DMS79 treated with DMSO at 0.1 percent for 48 hours (cell line): ENCODE measurements at places on chromosomes 1 and 21.
A peak's percentile ranks its signal among the peaks of the same experiment; 100 is the strongest.

GRCh38 chr1:156877433-156878170 is 15.9 kb upstream of the PEAR1 start:
- DNase-seq, result no peak

GRCh38 chr21:28590676-28591075 is 402.0 kb downstream of the LTN1 start:
- DNase-seq, result no peak

DNA sequence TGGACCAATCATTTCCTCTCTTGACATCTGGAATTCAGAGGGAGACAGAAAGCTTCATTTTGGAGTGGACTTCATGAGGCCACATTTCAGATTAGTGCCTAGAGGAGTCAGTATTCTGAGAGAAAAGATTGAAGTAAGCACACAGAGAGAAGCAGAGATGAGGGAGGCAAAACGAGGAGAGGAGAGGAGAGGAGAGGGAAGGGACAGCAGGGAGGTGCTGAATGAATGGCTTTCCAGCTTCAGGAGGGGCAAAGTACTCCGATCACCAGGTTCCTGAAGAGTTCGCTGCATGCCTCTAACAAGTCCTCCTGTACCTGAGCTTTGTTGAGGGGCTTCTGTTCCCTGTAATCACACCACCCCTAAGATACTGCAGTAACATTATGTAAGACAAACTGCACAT is 76.0 kb downstream of the NRIP1 start:
- no peak for DNase-seq

DNA sequence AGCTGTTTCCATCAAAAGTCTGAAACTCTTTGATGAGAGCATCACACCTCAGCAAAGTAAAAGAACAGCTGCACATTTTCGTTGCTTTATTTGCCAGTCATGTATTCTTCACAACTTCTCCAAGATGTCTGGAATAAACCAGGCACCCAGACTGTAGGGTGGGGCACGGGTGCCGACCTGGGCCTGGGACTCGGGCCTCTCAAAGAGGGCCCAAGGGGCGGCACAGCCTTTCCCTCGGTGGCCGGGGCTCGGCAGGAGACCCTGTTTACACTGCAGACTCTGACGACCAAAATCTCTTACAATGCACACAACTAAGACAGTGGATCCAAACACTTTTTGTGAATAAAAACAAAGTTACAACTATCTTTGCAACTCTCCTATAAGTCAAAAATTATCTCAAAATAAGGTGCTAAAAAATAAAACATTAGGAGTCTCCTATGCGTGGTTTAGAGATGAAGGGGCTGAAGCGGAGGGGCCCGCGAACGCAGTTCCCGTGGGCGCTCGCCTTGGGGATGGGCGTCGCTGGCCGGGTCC is 696 bp downstream of the LSS start:
- DNase-seq, result no peak

DNA sequence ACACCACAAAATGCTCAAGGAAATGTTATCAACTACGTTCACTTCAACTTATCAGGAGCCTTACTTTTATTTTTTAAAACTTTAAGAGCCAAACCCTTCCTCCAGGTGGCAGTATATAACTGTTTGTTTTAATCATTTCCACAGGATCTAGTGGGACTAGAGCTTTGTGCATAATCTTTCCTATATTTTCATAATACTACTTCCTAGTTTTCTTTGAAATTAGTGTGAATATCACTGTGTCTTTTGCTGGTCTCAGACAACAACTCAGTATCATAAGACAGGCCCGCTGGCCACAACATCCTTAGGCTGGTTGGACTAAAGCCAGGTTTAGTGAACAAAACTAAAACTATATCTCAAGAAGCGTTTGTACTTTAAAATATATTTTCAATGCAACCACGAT is 145.5 kb downstream of the TIAM1 start:
- DNase-seq, result peak; percentile 52

GRCh38 chr1:66542811-66543767 is 9.1 kb downstream of the SGIP1 start:
- DNase-seq, result peak; percentile 91

GRCh38 chr21:34835526-34835925 is 166.7 kb downstream of the CLIC6 start:
- no peak for DNase-seq

- DNase-seq, result no peak
These were observed 20.7 kb upstream of the CLIC4 start for GRCh38 chr1:24724345-24725208.

- no peak for DNase-seq
These were observed 15.9 kb downstream of the RAP1A start for GRCh38 chr1:111635324-111636009.

GRCh38 chr1:230191079-230191804 is 124.2 kb downstream of the GALNT2 start:
- DNase-seq, result no peak

DNA sequence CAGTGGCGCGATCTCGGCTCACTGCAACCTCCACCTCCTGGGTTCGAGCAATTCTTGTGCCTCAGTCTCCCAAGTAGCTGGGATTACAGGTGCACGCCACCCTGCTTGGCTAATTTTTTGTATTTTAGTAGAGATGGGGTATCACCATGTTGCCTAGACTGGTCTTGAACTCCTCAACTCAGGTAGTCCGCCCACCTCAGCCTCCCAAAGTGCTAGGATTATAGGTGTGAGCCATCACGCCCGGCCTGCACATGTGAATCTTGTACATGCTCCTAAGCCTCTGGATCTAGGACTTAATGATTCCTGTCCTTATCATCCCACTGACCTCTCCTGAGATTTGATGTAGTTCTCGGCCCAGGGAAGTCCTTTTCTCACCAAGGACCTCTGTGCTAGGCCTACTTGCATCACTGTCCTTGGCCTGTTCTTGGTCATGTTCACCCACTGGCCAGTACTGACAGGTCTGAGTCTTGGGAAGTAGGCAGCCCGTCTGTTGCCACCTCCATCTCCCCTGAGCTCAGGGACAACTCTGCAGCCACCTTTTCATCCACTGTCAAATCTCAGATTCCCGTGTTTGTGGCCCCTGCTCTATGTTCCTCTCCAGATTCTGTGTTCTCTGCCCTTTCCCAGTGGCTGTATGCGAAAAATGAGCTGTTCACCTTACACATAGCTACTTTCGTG is 9.4 kb downstream of the HYI start:
- DNase-seq, result no peak

DNA sequence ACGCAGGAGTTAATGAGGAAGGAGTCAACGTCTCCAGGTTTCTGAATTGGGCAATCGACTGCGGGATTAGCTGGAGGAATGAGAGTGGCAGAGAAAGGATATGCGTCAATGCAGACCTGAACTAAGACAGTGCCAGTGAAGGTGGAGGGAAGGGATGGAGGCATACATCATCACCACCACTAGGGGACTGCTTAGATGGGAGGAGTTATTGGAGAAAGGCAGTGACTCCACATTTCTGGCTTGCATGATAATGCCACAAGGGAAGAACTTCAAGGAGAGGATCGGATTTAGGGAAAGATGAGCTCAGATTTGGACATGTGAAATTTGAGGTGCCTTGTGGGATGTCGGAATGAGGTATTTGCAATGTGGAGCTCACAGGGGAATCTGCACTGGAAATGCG is 17.5 kb downstream of the VASH2 start:
- DNase-seq, result no peak

DNA sequence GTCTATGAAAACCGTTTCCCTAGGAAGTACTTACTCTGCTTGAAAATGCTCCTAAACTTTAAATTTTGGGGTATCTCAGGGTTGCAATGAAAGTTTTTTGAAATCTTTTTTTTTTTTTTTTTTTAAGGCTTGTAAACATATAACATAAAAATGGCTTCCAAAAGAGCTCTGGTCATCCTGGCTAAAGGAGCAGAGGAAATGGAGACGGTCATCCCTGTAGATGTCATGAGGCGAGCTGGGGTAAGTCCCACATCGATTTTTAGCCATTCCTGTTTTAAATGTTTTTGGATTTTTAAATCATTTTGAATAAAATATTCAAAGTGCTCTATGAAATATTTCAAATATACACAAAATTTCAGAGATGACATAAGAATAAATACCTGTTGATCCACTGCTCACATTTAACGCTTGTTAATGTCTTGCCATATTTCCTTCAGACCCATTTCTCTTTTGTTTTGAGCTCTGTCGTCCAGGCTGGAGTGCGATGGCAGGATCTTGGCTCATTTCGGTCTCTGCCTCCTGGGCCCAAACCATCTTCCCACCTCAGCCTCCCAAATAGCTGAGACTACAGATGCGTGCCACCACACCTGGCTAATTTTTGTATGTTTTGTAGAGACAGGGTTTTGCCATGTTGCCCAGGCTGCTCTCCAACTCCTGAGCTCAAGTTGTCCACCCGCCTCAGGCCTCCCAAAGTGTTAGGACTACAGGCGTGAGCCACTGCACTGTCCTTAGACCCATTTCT is 1.3 kb downstream of the PARK7 start:
- no peak for DNase-seq

- DNase-seq, result no peak
These were observed 3.2 kb downstream of the BTF3L4 start for GRCh38 chr1:52059321-52059720.

GRCh38 chr21:14737922-14738321 is 191.8 kb upstream of the SAMSN1 start:
- DNase-seq, result no peak

DNA sequence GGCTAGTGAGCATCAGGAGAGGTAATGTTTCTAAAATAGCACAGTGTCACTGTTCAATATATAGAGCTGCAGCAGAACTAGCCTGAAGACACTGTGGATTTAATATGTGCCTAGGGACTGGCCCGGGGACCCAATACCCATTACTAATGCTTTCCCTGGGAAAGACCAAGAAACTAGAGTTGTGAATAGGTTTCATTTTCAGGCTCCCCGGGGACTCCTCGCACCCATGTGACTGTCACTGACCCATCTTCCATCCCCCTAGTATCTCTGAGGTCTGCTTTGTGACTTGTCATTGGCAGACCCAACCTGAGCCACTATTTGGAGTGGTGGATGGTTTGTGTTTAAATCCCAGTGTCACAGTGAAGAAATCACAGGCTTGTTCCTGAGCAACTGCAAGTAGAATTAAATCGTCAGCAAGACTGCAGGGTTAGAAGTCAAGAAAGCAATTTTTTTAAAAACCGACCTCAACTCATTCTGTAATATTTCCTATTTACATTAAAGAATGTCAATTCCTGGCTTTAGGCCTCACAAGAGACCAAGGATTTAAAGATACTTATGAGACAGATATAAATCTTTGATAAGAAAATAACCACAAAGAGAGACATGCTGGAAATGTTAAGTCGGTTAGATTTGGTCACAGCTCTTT is 130.0 kb upstream of the TNR start:
- no peak for DNase-seq

- no peak for DNase-seq
These were observed 57.1 kb downstream of the TNFSF18 start for GRCh38 chr1:172993640-172994039.

DNA sequence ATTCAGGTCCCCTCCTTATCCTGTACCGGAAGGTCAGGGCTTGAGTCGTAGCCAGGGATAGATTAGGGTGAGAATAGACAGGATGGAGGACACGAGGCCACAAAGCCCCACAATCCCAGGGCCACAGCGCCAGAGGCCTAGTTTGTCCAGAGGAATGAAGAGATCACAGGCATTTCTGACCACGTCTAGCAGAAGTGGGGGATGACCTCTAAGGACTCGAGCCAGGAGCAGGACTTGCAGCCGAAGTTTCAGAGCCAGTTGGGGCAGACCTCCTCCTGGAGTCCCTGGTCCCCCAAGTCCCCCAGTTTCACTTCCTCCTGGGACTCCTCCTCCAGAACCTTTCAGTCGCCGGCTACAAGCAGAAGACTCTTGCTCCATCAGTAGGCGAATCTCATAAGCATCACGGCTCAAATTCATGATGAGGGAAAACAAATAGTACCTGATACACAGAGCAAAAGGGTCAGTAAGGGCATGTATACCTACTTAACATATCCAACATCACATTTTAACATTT is 2.3 kb upstream of the ITGA10 start:
- no peak for DNase-seq

GRCh38 chr1:99146129-99146848 is 118.0 kb upstream of the PLPPR4 start:
- DNase-seq, result no peak

- DNase-seq, result no peak
These were observed 34.3 kb upstream of the MTF1 start for GRCh38 chr1:37893673-37894072.

- DNase-seq, result no peak
These were observed 1.0 kb downstream of the RCC1 start for GRCh38 chr1:28506907-28507246.

DNA sequence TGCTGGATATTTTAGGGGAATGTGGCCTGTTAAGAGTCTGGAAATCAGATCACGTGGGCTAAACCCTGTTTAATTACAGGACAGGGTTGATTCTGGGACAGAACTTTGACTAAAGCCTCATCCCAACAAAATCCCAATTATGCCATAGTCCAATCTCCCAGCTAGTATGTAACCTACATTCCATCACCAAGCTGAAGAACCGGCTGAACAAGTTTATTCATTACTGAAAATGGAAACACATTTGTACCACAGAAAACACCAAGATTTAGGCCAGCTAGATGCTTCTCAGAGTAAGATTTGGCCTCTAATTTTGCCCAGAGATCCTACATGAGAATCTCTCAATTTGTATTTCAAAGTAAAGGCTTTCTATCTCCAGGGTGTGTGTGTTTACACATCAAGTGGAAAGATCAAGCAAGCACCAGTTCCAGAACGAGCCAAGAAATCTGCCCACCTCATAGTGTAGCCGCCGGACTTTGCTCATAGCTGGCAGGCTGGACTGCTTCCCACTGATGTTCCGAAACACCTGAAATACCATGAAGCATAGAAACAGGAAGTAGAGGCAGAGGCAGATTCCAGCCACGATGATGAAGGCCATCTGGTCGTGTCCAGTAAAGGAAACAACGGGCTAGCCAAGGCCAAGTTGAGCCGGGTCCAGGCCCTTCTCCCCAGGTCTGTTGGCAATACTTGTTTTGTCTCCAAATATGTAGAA is 86.8 kb downstream of the WLS start:
- no peak for DNase-seq

DNA sequence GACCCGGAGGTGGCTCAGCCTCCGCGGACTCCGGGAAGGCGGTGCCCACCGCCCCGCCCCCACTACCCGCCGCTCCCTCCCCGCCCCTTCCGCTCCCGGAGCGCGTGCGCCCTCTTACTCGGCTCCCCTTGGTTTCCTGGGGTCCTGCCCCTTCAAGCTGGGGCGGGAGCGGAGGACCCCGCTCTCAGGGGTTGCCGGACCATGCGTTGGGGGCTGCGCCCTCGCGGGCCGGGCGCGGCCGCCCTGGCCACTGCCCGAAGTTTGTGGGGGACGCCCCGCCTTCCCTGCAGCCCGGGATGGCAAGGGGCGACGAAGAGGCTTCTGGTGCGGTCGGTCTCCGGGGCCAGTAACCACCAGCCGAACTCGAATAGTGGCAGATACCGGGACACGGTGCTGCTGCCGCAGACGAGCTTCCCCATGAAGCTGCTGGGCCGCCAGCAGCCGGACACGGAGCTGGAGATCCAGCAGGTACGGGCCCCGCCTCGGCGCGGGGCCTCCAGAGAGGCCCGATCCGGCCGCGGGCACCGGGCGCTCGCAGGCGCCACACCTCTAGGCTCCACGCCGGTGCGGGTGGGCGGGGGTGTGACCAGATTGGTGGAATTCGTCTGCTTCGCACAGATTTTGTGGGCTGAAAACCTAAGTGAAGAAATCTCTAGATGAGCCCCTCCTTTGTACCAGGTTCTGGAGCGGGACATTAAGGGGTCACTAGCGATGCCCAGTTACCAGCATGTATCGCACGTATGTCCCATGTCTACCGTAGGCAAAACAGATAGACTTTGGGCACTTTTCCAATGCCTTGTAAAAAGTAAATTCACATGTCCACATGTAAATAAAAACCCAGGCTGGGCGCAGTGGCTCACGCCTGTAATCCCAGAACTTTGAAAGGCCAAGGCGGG is at the start of gene IARS2:
Gene IARS2, plus strand, starts transcription at position 117 of the 896 bp plus-strand sequence. Its CDS starts 85 bp downstream, at position 202.
- peak; percentile 66 for DNase-seq
